ENCODE measurements at places on chromosomes 4 and X.

DNA sequence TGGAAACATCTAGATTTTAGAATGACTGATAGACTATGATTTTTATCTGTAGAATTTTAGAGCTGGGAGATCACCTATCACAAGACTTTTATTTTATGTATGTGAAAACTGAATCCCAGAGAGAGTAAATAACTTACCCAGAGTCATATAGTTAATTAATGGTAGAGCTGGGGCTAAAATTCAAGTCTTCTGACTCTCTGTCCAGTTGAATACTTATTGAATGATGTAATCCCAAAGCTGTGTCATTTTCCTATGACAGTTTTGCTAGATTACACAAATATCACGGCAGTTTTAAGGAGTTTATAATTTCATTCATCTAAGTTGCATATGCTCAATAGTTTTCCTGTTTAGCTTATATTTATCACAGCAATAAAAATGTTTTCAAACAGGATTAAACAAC, 6.7 kb downstream of the NRK start:
- DNase-seq = no peak

DNA sequence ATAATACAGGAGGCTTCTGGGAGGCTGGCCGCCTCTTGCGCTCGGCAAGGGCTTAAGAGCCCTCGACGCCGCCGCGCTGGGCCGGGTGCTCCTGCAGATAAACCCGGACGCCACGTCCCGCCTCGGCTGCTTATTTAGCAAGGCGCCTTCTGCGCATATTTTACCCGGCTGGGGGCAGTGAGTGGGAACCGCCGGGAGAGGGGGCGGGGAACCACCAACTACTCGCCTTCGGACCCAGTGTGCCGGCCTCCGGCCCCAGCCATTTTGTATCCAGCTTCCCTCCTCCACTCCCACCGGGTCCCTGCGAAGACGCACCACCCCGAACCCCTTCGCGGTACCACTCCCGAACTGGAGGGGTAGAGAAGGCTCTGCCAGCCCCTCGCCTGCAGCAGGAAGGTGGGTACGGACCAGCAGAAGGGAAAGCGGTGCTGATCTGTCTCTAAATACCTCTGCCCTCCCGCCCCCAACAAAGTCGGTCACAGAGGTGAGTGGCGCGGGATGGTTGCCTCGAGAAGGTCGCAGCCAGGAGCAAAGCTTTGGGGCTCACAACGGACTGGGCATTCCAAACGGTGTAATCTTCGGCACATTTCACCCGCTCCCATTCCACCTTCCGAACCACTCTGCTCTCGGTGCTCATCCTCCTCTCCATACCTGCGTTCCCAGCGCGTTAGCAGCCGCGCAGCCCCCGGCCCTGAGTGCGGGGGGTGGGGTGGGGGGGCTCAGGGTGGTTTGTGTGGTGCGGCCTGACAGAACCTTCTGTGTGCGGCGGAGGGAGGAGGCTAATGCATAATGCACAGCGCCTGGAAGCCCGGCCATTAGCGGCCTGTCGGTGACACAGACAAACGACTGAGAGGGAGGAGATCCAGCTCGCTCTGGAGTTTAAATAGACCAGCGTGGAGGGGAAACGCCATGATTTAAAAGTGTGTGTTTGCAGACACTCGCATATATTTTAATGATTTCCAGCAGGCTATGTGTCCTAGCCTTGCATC, 4.9 kb upstream of the BCOR start:
- DNase-seq = no peak

DNA sequence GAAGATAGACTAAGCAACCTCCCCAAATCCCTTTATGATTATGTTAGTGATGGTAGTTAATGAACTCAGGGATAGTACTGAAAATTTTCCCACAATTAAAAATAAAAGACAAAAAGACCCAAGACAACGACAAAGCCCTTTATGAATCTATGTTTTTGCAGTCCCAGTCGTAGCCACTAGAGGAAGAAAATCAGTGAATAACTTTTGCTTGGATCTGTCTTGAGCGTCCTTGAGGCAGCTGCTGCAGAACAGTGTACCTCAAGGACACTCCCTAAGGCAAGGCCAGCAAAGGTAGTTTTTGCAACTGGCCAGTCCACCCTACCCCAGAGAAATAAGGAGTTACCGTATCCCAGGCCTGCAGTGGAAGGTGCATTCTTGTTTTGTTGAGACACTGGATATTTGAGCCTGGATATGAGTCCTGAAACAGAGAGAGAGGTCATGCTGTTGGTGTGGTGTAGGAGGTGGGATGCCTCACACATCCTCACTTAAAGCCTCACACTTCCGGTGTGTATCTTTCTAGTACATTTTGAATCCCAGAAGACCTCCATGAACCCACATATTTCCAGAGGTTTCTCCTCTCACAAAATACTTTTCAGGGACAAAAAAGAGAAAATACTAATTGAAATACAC, 8.7 kb upstream of the TIMM8A start:
- no peak for DNase-seq

DNA sequence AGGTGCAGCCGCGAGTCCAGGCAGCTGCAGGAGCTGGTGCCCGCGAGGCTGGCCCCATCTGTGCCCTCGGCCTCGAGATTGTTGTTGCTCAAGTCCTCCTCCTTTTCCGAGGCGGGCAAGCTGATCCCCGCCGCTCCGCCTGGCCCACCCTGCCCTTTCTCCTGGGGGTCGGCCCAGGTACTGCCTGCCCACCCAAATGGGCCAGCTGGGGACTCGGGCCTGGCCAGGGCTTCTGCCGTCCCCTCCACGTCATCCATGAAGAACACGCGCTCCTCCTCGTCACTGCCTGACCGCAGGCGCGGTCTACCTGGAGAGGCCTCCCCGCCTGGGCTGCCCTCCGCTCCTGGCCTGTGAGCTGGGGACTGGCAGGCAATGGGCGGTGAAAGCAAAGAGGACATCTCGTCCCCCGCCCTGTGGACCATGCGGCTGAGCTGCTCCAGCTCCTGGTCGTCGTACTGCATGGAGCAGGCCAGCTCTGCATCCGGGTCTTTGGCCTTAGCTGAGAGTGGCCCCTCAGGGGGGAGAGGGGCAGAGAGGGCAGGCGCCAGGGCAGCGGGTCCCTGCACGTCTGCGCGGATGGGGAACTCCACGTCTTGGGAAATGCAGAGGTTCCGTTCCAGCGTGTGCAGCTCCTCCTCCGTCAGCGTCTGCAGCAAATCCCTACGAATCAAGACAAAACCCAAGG, 43.1 kb upstream of the MXD4 start:
- no peak for DNase-seq

- DNase-seq = no peak
These were observed 56.1 kb downstream of the LANCL3 start for GRCh38 chrX:37627602-37628001.

DNA sequence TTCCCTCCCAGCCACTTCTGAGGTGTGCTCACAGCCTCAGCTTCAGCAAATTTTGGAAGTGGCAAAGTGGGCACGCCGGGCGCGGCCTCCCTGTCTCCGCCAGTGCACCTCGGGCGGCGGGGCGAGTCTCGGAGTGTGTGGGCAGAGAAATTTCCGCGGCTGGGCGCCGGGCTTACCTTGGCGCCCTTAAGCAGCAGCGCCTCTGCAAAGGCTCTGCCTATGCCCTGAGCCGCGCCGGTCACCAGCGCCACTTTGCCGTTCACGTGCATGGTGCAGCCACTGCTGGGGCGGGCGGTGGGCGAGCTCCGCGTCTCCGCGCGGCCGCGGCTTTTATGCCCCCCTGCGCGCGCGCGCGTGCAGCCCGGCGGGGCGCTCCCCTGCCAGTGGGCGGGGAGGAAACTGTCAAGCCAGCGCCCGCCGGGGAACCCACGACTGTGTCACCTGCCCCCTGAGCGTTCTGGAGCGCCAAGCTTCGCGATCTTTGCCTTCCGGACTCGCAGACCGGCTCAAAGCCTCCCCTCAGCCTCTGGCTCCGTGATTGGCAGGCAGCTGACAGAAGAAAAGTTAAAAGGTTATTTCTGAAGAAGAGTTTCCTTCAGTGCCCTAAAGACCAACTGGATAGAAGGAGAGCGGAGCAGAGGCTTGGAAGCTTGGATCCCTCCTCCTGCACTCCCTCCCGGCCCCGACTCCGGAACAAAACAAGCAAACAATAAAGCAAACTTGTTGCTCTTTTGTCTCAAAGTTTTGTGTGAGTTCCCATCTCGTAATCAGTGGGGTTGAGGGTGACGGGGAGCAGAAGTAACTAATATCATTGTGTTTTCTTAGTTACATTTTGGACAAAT, at the start of gene HPGD:
TSS of gene HPGD (minus strand) at position 306 of the 842 bp plus-strand sequence. CDS start at position 269, 37 bp downstream.
- DNase-seq = peak; percentile 12

GRCh38 chr4:79788884-79789283, 284.1 kb downstream of the ANTXR2 start:
- no peak for DNase-seq
